NCI-H187 treated with DMSO at 0.1 percent for 48 hours (cell line): ENCODE measurements at places on chromosomes 16 and 17.

DNA sequence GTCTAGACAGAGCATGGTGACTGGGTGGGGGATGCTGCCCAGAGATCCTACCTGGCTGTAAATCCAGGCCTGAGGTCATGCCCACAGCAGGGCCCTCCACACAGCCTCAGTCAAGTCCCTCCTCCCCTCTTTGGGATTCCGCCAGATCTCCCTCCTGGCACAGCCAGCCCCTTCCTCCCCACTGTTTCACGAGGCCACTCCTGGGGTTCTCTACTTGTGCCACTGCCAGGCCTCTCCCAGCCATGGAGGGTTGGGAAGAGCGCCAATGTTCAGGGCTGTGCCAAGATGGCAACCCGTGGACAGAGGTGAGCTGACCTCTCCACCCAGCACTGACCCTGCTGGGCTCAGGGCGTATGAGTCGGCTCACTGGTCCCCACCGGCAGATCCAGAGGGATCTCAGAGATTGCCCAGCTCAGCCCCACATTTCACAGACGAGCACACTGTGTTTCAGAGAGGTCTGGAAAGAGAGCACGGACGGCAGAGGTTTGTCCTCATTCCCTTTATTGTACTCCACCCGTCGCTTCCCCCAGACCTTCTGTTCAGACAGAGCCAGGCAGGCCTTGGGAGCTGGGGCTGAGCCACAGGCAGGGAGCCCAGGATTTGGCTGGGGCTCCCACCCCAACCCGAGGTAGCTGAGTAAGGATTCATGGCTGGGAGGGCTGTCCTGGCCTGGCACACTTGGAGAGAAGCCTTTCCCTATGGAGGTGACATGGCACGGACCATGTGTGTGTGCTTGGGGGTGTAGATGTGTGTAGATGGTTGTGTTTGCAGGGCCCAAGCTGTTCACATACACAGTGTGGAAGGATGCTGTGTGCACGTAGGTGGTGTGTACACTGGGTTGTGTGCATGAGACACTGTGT, 3.5 kb upstream of the CAMKK1 start:
- no peak for DNase-seq

DNA sequence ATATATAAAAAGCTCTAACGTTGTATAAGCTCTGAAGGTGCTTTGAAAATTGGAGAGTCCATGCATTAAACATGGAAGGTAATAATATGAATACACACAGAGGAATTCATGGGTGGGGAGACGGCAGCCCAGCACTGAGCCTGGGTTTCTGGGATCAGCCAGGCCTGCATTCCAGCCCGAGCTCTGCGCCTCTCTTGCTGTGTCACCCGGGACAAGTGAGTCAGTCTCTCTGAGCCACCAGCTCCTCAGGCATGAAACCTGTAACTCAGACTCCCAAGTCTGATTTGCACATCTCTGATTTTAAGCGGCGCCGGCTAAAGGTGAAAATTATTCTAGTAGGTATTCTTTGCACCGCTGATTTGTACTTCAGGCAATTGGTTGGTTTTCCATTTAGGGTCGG, 238.8 kb downstream of the MRTFB start:
- no peak for DNase-seq

- DNase-seq = no peak
Observed at GRCh38 chr16:47142486-47142820, 1.3 kb downstream of the NETO2 start.

DNA sequence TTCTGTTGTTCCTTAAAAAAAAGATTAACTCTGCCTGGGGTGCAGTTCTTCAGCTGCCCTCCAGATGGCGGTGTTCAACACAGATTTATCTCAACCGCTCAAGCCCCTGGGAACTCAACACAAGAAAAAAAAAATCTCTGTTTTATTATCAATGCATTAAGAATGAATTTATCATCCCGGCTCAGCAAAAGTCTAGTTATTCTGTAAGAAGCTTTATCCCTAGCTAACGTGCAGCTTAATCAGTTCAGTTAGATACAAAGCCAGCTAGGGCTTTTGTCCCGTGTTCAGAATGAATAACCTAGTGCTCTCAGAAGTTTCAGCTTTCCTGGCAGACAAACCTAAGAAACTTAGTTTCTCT, 475.9 kb upstream of the CCL2 start:
- no peak for DNase-seq

DNA sequence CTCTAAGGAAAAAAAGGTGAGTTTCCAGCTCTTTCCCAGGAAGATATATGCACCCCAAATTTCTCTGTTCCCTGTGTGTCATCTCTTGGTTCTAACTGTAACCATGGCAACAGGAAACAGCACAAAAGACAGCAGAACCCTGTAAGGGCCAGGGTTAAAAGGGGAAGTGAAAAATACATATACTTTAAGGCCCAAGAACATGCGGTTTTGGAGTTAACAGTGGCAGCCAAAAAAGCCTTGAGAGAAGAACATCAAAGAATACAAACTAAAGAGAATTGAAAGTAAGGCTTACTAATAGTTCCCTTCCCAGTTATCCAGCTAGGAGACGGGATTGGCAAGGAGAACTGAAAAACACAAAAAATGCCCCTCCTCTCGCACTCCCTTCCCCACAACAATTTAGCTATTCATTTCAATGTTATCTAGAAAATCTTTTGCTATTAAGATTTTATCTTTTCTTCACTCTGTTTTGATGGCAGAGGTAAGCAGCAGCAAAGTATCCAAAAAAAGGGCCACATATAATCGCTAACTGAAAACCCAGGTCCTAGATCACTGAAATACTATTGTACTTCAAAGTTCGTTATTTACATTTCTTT, 1.5 kb downstream of the SPOP start:
- DNase-seq = no peak

- no peak for DNase-seq
Observed at GRCh38 chr16:56493126-56493525, 26.7 kb downstream of the BBS2 start.

DNA sequence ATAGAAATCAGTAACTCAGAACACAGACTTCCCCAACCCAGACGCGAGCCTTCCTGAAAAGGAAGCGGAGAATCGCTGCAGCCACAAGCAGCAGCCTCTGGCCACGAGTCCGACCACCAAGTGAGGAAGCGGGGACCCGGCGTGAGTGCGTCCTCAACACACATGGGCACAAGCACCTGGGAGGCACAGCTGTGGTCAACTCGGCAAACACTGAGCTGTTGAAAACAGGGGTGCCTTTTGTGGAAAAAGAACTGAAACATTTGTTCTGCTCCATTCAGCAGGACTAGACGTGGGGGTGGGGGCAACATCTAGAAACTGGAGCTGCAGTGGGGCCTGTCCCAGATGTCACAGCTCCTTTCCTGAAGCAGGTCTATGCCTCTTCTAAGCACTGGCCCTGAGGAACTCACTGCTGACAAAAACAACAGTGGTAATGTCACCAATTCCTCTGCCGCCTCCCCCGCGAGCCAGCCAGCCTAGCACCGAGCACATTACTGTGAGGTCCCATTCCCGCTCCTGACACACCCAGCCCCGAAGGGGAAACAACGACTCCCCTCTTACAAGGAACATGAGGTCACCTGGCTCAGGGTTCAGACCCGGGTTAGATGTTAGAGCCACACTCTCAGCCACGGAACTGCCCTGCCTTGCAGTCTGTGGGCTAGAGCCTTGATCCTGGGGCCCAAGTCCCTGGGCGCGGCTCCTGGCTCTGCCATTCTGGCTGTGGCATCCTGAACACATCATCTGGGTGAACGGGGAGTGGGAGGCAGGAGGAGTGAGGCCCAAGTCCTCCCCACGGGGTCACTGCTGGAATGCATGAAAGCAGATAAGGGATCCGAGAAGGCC, 29.0 kb downstream of the KDM8 start:
- DNase-seq = no peak

GRCh38 chr17:10120749-10121148, 77.7 kb downstream of the GAS7 start:
- no peak for DNase-seq

DNA sequence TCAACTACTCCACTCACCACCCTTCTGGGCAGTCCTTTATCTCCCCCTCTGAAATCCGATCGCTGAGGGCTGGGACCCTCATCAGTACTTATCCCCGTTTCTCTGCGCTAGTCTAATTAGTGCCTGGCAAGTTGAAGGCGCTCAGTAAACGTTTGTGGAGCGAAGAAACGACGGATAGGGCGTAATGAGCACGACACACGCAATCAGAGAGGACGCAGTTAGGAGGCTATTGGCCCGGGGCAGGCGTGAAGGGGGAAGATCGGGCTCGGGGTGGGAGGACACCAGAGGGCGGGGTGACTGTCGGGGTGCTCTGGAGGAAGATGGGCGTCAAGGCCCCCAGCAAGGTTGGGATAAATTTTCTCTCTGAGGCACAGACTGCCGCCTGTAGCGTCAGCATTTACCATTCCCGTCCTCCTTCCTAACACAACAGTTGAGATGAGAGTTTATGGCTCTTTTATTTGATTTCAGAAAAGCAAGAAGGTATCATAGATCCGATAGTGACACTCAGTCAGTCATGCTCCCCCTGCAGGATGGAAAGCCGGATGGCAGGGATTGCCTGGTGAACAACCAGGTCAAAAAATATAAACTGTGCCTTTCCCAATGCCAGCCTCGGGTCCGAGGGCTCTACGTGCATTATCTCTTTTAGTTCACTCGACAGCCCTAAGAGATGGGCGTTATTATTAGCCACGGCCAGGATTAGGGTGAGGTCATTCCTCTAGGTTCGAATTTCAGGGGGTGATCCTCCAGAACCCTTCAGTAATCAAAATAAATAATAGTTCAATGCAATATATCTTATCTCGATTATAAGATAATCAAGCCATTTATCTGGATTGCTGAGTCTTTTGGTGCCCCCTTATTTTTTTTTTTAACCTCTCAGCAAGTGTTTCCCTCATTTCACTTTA, 9.5 kb upstream of the ARL4D start:
- DNase-seq = peak; percentile 66

DNA sequence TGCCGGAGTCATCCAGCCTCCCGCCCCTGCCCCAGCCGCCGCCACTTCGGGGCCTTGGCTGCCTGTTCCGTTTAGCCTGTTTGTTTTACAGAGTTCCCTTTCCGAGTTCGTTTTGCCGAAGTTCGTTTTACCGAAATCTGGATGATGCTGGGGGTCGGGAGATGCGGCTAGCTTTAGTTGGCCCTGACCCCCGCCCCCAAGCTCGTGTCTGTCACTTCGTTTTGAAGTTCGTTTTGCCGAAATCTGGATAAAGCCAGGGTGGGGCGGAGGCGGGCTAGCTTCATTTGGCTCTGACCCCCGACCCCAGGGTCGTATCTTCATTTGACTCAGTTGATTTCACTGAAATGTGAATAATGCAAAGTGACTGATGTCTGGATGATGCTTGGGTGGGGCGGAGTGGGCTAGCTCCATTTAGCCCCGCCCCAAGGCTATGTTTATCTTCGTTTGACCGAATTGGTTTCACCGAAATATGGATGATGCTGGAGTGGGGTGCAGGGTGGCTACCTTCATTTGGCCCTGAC, 591 bp downstream of the PSMD7 start:
- no peak for DNase-seq

- DNase-seq = no peak
Observed at GRCh38 chr16:4640572-4641305, 16.1 kb downstream of the MGRN1 start.

GRCh38 chr17:19019041-19019941, 14.7 kb upstream of the FAM83G start:
- no peak for DNase-seq

DNA sequence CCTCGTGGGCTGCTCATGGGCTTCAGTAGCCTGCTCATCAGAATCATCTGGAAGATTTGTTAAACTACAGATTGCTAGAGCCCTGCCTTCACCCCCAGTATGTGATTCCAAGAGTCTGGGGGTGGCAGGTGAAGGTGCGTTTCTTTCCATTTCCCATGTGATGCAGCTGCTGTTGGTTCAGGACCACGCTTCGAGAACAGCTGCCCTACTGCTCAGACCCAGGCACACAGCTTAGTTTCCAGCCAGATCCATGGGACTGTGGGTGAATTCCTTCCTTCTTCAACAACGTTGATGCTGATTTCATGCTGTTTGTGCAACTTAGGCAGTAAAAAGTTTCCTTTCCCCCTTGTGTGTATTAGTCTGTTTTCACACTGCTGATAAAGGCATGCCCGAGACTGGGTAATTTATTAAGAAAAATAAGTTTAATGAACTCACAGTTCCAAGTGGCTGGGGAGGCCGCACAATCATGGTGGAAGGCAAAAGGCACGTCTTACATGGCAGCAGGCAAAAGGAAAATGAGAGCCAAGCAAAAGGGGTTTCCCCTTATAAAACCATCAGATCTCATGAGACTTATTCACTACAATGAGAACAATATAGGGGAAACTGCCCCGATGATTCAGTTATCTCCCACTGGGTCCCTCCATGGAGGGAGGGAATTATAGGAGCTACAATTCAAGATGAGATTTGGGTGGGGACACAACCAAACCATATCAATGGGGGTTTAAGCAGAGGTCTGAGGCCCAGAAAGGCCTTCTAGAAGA, 159.2 kb downstream of the XYLT1 start:
- no peak for DNase-seq

DNA sequence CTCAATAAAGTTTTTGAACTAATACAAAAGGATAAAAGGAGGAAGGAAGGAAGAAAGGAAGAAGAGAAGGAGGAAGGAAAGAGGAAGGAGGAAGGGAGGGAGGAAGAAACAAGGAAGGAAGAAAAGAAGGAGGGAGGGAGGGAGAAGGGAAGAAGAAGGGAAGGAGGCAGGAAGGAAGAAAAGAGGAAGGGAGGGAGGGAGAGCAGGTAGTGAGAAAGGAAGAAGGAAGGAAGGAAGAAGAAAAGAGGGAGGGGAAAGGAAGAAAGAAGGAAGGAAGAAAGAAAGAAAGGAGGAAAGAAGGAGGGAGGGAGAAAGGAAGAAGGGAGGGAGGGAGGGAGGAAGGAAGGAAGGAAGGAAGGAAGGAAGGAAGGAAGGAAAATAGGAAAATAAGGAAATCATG, 263.8 kb upstream of the C16orf82 start:
- DNase-seq = no peak
